ENCODE measurements at places on chromosomes 2 and 18.

- no peak for DNase-seq
Measured at GRCh38 chr2:216992056-216992675, 132.3 kb upstream of the TNP1 start.

- DNase-seq, result no peak
Measured at GRCh38 chr2:232504438-232504837, 15.8 kb upstream of the PRSS56 start.

- no peak for DNase-seq
Measured at GRCh38 chr18:25495606-25496005, 143.6 kb upstream of the ZNF521 start.

DNA sequence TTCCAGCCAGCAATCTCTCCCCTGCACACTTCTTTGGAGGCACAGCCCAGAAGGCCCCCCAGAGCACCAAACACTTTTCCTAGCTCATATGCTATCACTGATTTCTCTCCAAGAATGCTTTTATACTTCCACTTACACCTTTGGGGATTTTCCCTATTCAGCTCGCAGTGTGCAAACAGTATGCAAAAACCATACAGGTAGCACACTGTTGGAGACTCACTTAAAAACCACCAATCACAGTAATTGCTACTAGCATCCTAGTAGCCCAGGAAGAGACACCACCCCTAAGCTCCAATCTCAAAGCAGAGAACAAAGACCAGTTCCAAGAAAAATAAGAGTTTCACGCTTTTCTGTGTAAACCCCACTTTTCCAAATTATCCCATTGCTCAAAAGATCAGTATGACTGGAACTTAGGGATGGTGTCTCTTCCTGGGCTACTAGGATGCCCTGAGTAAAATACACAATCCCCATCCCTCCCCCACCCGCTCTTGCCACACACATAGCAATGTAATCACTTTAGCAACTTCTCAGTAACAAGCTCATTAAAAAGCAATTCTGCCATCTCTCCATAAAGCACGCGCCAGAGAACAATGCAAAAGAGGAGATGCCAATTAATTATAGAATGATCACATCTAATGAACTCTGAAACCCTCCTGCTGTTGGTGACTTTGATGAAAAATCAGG, 43.0 kb downstream of the KLF7 start:
- no peak for DNase-seq
